ENCODE measurements at places on chromosomes 7 and 10.

- peak; percentile 99 for DNase-seq
These were observed 19.0 kb upstream of the COL1A2 start for GRCh38 chr7:94375691-94376090.

DNA sequence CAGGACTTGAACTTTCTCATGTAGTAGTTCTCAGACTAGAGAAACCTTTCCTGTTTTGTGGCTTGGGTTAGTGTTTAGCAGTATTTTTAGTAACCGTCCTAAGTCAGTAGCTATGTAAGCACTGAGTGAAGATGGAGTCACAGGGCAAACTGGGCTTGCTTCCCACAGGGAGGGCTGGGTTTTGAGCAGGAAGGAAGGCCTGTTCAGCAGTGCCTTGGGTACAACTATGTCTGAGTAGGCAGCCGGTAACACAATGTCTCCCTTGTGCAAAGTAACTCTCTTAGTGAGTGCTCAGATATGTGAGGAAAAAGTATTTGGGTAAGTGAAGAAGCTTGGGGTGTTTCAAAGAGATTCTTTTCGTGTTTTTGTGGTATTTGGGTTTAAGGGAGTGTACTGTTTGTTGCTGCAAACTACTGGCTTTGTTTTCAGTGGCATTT is 96.4 kb downstream of the CCSER2 start:
- DNase-seq, result peak; percentile 98

DNA sequence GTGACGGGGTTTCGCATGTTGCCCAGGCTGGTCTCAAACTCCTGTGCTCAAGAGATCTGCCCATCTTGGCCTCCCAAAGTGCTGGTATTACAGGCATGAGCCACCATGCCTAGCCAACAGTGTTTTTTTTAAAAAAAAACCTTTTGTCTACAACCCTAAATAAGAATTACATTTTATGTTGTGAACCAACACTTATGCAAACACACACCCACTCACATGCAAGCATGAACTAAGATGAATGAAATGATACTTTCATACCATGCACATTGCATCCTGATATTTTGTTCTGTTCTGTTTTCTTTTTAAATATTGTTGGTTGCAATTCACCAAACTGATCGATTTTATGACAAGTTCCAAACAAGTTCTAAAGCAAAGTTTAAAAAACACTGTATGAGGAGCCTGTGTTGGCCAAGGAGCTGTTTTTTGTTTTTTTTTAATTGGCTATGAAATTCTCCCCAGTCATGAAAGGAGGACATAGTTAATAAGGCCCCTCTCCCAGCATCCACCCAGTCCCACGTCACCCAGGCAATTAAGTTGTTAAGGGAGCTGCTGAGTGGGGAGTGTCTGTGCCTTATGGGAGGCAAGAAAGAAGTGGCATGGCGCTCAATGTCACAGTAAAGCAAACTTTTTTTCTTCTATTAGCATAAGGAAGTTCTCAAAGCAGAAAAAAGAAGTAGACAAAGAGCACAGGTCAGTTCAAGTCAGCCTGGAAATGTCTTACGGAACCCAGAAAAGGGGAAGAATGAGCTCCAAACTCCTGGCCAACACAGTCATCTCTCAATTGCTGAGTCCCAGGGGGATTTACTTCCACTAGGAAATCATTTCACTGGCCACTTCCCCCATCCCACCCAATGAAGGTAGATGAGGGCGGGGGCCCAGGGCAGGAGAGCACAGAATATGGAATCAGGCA is 50.1 kb downstream of the NOD1 start:
- DNase-seq, result no peak

DNA sequence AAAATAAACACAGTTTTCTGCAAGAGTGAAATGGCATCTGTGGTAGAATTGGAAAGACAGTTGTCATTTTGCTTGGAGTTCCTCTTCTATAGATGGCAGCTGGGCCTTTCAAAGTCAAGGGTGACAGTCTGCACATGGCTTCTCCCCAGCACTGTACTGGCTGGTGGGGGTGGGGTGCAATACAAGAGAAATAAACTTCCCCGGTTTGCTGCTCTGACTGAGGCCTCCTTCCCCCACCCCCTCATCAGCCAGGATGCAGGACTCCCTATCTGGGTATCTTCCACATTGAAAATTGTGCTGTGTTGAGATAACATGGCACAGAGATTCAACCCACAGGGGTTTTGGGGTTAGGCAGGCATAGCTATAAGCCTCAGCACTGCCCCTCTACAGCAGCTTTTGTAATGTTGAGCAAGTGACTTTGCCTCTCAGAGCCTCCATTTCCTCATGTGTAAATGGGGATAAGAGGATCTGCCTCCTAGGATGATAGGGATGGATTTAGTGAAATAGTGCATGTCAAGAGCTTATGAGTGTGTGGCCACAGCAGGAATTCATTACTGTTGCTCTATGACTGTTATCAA is 85.8 kb upstream of the WDR11 start:
- DNase-seq, result no peak

- DNase-seq, result no peak
These were observed 11.1 kb downstream of the LIPA start for GRCh38 chr10:89240519-89240918.

DNA sequence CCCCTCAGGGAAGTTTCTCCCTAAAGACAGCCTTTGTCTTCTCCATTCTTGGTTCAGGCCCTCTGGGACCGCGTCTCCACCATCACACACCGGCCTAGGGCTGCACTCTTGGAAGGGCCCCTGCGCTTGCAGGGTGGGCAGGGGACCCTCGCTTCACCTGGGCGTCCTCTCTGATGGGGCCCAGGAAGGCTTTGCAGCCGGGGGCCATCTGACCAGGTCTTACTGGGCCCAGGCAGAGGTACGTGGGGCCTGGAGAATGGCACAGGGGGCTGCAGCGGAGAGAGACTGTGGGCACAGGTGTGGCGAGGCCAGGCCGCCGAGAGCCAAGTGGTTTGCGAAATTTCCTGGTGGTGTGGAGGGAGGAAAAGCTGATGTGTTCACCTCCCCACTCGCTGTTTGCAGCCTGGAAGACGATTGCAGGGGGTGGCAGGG is 44.4 kb downstream of the ALOX5 start:
- DNase-seq, result no peak

- no peak for DNase-seq
These were observed 372.3 kb upstream of the MYO3A start for GRCh38 chr10:25561758-25562157.

GRCh38 chr7:69827558-69827957 is 229.3 kb downstream of the AUTS2 start:
- DNase-seq, result no peak

DNA sequence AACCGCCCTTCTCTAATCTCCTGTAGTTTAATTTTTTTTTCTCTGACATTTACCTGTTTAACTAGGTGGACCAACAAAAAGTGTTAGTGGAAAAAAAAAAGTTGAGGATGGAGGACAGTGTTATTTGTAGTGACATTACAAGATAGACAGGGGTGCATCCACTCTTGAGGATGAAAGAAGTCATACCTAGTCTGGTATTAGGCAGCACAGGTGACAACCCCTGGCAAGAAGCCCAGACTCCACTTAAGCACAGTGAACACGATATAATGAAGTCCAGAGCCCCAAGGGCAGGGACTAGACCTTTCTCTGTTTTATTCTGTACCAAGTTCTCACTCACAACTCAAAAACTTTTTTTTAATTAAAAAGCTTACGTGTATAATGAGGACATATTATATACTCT is 268.4 kb downstream of the GPR37 start:
- DNase-seq, result no peak

DNA sequence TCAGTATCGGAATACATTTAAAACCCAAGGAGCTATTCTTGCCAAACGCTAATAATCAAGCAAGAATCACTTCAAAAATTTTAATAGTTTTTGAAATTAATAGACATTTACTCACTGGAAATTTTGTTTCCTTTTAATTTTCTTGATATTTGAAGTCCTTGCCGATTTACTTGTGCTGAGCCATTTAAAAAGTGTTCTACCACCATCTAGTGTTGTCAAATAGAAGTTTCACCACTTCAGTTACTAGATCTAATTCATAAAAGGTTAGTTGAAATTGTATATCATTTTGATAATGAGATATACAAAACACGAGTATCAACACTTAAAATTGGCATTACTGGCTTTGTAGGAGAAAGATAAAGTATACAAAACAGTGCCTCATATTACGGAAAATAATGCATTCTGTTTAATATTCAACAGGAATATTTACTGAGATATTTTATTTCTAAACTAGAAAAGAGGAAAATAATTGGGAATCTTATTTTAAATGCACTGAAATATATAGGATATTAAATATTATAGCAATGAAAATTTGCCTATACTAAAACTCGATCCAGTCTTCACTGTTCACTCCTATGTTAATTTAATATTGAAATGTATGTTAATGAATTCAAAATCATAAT is 664.8 kb upstream of the SEMA3D start:
- DNase-seq, result peak; percentile 44

DNA sequence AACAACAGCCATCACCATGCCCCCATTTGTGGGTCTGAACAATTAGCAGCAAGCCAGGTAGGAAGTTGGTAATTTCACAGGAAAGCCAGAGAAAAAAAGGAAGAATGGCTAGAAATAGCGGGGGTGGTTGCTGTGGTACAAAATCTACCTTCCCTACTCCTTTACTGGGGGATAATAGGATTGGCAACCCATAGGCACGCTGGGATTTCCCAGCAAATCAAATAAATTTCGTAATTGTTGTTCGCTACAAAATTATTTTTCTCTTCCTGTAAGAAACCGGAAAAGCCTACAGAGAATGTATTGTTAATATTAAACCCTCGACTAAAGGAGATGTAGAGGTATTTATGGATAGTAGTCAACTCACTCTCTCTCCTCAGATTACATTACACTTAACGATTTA is 123.9 kb downstream of the DOCK4 start:
- no peak for DNase-seq

DNA sequence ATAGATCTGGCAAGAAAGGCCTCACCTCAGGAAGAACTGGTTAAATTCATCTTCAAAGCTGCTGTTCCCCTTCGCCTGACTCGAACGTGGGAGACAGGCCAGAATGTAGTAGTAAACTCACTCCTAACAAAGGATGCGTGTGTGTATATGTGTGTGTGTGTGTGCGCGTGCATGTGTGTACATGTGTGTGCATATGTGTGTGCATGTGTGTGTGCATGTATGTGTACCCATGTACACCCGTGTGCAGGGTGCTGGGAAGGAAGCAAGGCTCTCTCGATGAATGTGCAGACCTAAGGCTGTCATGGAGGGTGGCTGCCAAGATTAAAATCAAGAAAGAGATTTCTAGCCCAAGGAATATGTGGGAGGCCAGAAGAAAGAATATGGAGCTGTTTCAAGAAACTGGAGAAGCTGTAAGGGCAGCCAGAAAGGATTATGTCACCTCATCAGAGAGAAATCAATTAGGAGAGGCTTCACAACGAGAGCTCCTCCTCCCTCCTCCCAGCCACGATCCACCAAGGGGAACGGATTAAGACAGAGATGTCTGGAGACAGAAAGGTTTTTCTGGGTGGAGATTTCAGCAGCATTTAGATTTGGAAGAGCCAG is 34.0 kb upstream of the LBX1 start:
- DNase-seq, result no peak

- DNase-seq, result no peak
These were observed 101.7 kb upstream of the PTN start for GRCh38 chr7:137445268-137445667.

- DNase-seq, result no peak
These were observed 296.3 kb downstream of the GRID1 start for GRCh38 chr10:86070278-86070677.

DNA sequence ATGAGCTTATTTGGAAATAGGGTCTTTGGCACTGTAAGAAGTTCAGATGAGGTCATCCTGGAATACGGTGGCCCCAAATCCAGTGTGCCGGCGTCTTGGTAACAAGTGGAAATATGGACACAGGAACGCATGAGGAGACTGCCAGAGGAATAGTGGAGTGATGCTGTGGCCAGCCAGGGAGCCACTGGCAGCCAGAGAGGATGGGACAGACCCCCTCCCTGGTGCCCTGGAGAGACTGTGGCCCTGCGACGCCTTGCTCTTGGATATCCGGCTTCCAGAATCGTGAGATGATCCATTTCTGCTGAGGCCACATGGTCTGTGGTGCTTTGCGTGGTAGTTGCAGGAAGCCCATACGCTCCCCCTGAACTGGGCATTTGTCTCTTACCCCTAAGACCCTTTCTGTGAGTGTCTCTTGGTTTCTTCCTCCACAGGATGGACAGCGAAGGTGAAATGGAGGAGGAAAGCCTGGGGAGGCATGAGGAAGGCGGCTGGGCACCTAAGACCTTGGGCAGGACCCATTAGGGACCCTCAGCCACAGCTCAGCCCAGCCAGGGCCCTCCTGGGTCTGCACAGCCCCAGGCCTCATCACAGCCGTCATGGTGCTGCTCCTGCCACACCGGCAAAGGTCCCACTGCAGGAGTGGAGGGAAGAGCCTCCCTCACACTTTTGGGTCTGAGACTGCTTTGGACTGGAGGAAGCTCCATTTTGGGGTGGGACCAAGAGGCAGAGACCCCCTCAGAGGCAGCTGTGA is 53.6 kb downstream of the INSIG1 start:
- DNase-seq, result no peak

- DNase-seq, result peak; percentile 36
These were observed 362.4 kb upstream of the ZNF32 start for GRCh38 chr10:44010873-44011602.

DNA sequence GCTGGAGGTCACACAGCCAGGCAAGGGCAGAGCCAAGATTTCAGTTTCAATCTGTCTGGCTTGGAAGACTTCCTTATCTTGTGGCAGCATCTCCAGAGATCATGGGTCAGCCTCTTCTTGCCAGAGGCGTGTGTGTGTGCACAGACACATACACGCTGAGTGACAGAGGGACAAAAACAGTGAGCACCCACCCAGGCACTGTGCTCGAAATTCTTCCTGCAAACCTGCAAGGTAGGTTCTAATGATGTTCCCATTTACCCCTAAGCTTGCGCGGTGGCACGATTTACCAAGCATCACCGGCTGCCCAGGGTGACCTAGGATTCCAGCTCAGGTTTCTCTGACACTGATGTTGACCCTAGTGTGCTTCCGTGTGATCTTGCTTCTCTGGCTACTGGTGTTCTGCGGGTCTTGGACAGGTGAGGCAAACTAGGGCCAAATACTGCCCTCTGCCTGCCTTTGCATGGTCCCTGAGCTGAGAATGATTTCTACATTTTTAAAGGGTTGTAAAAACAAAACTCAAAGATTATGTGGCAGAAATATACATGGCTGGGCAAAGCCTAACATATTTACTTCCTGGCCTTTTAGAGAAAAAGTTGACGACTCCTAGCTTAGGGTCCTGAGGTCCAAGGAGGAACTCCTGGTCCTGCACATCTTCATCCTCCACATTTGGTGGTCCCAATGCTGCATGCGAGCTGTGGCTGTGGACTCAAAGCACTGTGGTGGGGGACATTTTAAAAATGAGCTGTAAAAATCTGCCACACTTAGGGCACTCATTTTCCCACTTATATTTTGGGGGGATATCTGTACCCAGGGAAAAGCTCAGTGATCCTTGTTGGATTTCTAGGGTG is 268.5 kb downstream of the RPS24 start:
- no peak for DNase-seq

DNA sequence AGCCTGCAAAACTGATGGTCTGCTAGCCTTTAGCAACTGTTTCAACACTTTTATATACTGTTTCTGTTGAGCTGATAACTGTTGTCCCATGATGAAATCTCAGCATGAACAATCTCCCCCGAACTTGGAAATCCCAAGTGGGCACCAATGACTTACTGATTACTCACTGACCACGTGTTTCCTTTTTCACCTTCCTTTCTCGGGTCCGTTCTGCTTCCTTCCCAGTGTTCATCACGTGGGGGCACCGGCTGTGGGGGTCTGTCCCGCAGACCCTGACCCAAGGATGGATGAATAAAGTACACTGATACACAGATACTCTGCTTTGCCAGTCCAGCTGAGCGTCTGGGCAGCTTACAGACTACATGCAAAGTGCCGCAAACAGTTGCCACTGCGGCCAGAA is 39.0 kb upstream of the RASGEF1A start:
- no peak for DNase-seq

Measured in astrocyte (in vitro differentiated cells and primary cell).